ENCODE measurements at places on chromosomes 7 and 10.

DNA sequence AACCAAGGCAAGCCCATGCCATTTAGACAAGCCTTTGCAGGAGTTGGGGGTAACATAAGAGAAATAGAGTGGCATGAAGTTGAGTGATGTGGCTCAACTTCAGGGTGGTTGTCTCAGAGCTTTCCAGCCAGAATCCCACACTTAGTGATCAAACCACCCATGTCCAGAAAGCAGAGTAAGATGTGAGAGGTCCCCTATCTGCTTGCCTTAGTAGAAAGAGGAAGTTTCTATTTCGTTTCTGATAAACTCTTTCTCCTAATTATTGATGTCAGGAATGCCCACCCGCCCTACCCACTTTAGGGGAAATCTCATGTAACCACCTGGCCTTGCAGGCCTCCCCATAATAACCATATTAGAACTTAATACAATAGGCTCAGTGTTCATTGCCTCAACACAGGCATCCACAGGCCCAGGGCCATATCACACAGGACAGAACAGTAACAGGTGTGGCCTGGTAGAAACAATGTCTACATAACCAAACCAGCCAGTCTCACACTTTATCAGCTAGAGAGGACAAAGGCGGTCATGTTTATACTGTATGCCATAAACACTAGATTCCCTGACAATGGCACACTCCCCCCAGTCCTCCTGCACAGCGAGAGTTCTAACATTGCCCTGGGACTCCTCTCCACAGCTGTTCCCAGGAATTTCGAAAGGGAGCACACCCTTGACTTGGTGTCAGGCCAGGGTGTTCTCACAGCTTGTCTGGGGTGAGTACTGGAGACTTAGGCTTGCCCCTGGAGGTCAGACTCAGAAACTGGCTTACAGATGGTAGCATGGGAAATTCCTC, 364.4 kb downstream of the CXCL12 start:
- DNase-seq: no peak

DNA sequence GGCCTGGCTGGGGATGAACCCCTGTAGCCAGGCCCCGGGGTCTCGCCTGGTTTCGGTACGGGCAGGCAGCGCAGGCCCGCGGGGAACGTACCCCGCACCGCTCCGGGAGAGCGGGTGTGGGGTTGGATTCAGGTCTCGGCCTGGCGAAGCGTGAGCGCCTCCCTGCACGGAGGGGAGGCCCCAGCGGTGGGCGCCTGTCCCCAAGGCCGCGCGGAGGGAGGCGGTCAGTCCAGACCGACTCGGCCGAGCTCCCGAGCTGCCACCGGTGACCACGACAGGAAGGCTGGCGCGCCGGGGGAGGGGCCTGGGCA, 378 bp upstream of the INPP5F start:
- no peak for DNase-seq

- DNase-seq: peak; percentile 58
These were observed 517 bp downstream of the ITGB1 start for GRCh38 chr10:32957341-32958084.

DNA sequence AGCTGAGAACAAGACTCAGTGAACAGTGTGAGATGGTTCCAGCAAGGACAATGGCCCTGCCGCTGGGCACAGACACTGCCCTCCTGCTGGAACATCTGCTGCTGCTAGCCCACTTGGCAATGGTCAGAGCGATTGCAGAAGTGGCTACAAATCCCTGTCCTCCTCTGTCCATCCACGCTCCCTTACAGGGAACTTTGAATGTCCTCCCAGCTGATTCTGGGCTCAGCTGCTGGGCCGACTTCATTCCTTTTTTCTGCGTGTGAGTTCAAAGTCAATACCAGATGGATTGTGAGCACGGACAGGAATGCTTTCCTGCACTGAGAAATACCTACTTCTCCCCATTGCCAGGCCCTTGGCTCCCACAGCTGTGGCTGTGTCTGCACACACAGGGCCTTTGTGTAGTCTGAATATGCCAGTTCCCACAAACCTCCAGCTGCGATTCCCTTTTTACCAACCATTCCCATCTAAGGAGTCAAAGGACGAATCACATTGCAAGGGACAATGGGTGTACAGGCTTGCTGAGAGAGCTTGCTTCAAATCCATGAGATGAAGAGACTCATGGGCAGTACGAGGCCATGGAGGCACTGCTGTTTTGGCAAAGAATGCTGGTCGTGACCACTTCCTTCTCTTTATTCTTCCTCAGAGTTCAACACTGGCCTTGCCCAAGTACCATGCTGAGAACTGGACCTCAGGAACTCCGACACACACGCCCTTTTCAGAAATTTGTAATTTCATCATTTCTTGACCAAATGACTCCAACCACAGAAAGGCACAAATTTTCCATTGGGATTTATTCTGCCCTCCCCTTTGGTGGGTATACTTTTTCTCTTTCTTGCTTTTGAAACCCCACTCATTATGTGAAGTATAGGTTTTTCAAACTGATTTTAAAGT, 44.2 kb downstream of the BPGM start:
- no peak for DNase-seq

- DNase-seq: no peak
These were observed 25.7 kb upstream of the PDCD4 start for GRCh38 chr10:110845756-110846620.

- no peak for DNase-seq
These were observed 54.2 kb downstream of the FOXP2 start for GRCh38 chr7:114468844-114469243.

- DNase-seq: no peak
These were observed 624 bp upstream of the ZNF783 start for GRCh38 chr7:149261316-149261828.

GRCh38 chr10:31033147-31033546, 1.5 kb upstream of the ZNF438 start:
- no peak for DNase-seq

- DNase-seq: no peak
These were observed 4.9 kb downstream of the SMARCD3 start for GRCh38 chr7:151243408-151244195.

- no peak for DNase-seq
These were observed 215.2 kb downstream of the FANK1 start for GRCh38 chr10:126111516-126111915.

DNA sequence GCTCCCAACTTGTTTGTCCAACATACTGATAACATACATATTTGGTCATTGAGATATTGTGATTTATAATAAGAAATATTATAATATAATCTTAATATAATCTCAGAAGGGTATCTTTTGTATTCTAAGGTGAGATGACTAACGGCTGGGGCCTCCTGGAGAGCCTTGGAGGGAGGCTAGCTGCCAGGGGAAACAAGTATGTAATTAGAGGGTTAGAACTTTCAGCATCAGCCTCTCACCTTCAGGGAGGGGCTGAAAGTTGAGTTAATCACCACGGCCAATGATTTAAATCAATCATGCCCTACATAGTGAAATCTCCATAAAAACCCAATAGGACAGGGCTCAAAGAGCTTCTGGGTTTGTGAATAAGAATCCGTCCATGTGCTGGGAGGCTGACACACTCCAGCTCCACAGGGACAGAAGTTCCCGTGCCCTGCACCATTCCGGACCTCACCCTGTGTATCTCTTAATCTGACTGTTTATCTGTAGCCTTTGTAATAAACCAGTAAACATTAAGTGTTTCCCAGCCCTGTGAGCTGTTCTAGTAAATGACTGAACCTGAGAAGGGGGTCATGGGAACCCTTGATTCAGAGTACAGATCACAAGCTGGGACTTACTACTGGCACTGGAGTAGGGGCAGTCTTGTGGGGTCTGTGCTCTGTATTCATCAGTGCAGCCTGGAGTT, 86.3 kb upstream of the STEAP1B start:
- no peak for DNase-seq

DNA sequence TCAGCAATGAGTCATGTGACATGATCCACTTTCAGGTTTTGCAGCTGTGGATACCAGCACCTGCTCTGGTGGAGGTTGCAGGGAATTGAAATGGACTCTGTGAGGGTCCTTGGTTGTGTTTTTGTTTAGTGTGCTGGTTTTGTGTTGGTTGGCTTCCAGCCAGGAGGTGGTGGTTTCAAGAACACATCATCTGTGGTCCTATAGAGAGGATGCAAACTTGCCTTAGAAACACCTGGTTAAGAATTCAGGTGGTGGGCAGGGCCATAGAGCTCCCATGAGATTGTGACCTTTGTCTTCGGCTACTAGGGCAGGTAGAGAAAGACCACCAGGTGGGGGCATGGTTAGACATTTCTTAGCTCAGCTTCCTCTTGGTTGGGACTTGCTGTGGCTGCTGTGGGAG, 59.2 kb upstream of the CYP2C9 start:
- peak; percentile 12 for DNase-seq

- no peak for DNase-seq
These were observed 134.7 kb upstream of the FAM20C start for GRCh38 chr7:57482-58255.

- no peak for DNase-seq
These were observed 31.8 kb downstream of the PCLO start for GRCh38 chr7:83130623-83131545.

DNA sequence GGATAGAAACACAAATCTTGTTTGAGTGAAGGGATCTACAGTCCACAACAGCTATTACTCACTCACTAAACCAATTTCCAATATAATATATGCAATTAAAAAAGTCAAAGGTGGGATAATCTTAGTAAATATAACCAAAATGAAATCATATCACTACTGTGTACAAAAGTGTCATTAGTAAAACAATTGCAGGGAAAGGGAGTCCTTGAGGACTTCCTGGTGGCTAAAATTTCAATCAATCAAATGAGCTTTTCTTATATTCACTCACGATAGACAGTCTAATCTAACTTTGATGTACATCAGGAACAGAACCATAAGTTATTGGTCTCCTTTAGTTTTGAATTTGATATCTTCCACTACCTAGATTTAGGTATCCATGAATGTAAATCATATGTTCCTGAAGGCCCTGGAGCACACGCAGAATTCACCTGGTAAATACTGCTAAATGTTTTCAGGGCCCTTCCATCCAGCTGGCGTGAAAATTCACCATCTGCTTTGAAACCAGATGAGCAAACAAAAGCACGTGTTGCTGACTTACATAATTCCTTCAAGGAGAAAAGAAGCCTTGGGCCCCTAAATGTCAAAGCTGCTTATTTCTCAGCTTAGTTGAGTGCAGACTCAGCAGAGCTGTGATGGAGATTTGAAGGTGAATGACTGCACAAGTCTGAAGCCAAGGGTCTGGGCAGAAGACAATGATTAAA, 159.3 kb upstream of the TMEM196 start:
- no peak for DNase-seq

- DNase-seq: no peak
These were observed 8.4 kb upstream of the PGAM2 start for GRCh38 chr7:44073664-44074348.

- no peak for DNase-seq
These were observed 16.7 kb downstream of the RAMP3 start for GRCh38 chr7:45174328-45174610.

DNA sequence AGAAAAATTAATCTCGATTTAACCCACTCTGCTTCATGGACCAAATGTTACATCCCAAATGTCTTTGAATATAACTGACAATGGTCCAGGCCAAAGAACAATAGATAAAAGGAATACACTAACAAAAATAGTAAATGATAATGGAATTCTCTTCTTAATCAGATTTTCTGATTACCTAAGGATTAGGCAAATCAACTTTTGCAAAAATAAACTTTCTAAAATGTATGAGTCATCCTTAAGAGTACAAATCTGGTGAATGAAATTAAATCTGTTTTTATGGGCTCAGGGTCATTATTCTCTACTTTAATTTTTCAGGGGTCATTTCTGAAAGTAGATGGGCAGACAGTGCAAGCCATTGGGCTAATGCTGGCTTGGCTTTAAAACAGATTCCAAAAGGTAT, 102.1 kb upstream of the FAM13C start:
- no peak for DNase-seq

DNA sequence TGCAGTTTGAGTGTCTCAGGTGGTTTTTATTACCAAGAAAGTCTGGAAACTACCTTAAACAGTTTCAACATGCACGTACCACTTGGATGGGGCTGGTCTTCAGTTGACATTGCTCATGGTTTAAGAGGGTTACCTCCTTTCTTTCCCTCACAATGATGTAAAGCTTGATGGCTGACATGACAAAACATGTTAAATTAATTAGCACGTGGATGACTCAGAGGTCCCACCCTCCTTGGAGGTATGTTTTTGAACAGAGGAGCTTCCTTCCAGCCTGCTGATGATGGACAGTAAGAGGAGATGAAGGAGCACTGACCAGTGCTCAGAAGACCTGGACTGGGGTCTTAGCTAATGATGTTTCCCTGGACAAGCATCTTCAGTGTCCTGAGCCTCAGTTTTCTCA, 322.3 kb upstream of the PODXL start:
- DNase-seq: no peak

DNA sequence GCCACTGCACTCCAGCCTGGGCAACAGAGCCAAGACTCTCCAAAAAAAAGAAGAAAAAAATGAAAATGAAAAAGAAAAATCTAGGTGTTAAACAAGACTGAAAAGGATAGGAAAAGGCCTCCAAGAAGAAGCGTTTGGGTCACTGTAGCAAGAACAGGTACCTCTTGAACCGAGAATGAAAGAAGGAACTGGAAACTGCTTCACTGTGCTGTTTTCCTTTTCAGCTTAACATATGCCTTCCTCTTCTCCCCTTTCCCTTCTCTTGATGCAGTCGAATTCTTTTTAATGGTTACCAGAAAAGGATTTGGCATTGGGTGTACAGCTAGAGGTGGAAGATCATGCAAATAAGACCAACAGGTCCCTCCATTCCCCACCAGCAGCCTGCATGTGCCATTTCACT, 28.1 kb downstream of the LRRC4 start:
- DNase-seq: no peak

- no peak for DNase-seq
These were observed 192.4 kb downstream of the BAMBI start for GRCh38 chr10:28869606-28870201.

GRCh38 chr10:128549101-128549608, 422.9 kb upstream of the MKI67 start:
- no peak for DNase-seq

DNA sequence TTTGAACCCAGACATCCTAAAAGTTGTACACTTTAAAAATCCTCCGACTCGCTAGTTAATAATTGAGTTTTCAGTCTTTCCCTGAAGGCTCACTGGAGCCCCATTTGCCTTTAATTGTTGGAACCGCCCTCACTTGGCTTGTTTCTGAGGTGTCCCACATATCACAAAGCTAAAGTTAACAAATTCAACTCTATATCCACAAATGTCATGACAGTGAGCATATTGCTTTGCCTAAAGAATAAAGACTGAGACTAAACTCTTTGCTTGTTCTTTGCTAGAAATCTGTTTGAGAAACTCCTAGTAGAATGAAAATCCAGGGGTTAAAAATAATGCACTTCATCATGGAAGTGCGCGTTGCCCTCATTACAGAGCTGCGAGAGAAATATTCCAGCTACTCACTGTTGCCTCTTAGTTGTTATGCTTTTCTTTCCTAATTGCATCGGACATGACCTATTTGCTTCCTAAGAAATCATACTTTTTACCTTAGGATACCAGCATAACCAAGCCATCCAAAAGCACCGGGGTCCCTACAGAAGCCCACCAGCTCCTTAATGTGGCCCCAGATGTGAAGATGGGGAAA, 752 bp downstream of the THSD7A start:
- no peak for DNase-seq

GRCh38 chr7:46881507-46882127, 700.3 kb downstream of the TNS3 start:
- DNase-seq: peak; percentile 38

Measured in Caki2 (cell line).